ENCODE measurements at places on chromosomes 7 and 10.

GRCh38 chr10:80451132-80451531 is 3.0 kb upstream of the TSPAN14 start:
- DNase-seq = no peak

- no peak for DNase-seq
Measured at GRCh38 chr10:6067457-6067856, 5.3 kb upstream of the IL2RA start.

DNA sequence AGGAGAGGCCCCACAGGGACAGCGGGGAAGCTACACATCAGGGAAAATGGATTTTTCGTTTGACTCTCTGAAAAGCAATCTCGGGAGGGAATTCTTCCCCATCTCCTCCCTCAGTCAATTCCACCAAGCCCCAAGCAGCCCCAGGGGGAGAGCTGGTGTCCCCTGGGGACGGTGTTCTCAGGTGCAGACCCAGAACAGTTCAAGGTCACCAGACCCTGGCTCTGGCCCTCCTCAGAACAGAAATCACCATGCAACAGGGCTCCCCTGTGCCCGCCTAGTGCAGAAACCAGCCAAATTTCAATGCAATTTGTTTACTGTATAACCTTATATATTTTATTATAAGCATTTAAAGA is 34.1 kb downstream of the GSDME start:
- no peak for DNase-seq

DNA sequence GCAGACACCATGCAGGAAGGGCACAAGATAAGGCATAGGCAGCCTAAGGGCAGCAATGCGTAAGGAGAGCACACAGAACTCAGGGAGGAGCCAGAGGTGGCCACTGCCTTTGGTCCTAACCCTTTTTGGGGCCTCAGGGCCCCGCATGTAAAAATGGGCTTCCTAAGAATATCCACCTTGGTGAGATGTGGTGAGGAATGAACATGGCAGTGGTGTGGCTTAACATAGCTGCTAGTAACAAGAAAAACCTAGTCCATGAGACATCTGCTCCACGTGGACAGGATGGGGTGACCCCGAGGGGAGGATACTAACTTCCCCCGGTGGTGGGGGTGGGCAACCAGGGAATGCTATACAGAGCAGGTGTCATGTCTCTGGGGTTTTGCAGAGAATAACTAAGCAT is 18.0 kb downstream of the MAT1A start:
- DNase-seq = no peak

GRCh38 chr7:17700138-17700537 is 240.2 kb downstream of the SNX13 start:
- DNase-seq = no peak

DNA sequence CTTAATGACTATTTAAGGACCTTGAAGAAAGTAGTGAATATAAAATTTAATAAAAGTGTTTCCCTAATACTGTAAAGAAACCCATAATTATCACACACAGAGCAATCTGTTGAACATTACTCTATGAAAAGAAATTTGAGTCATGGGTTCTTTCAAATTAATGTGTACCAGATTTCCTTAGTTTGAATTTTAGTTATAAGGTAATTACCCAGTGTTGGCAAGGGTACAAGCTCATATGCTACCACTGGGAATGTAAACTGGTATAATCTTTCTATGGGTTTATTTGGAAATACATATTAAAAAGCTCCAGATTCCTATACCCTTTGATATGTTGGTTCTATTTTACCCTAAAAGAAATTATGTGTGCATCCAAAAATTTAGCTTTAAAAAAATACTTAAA is 22.9 kb downstream of the PANK1 start:
- DNase-seq = no peak

DNA sequence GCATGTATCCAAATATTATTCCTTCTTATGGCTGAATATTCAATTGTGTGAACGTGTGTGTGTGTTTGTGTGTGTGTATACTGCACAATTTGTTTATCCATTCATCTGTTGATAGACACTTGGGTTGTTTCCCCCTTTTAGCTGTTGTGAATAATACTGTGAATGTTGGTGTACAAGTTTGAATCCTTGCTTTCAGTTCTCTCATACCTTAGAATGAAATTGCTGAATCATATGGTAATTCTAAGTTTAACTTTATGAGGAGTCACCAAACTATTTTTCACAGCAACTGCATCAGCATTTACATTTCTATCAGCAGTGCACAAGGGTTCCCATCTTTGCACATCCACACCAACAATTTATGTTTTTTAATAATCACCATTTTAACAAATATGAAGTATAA is 86.9 kb upstream of the GATAD1 start:
- DNase-seq = no peak

- DNase-seq = no peak
Measured at GRCh38 chr7:33901847-33902246, 3.5 kb upstream of the BMPER start.

- DNase-seq = no peak
Measured at GRCh38 chr7:29649028-29649716, 85.5 kb downstream of the PRR15 start.

- no peak for DNase-seq
Measured at GRCh38 chr10:2279711-2280110, 542.4 kb upstream of the ADARB2 start.

GRCh38 chr10:60704471-60704870 is 73.8 kb upstream of the CDK1 start:
- no peak for DNase-seq

DNA sequence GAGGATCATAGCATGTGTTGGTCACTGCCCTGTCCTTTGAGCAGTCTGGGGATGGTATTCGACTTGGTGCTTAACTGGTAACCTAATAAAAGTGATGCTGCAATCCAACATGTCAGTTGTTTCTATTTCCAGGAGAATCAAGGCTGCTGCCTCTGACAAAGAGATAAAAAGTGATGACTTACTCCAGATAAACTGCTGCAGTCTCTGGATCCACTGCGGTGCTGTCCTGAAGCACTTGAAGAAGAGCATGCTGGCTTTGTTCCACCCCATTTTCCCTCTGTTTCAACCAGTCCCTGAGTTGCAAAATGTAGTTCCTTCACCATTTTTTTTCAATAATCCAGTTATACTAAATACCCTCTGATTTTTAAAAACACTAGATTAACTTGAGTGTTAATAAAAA is 403.5 kb upstream of the ANKRD30A start:
- DNase-seq = no peak

DNA sequence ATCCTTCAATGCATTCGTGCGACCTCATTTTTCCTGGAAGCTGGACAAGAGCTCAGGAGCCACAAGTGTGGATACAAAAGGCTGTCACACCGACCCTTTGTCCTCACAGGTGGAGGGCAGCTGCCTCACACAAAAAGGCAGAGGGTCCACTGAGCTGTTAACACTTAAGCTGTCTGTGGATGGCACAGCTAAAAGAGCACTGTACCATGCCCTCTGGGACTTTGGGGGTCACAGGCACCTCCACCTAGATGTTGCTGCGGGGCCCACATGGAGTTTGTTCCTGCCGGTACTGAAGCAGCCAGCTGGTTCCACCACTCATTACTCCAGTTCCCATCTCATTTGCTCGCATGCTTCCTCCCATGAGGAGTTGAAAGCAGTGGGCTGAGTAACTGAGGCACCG is 57.0 kb downstream of the STRA8 start:
- no peak for DNase-seq

DNA sequence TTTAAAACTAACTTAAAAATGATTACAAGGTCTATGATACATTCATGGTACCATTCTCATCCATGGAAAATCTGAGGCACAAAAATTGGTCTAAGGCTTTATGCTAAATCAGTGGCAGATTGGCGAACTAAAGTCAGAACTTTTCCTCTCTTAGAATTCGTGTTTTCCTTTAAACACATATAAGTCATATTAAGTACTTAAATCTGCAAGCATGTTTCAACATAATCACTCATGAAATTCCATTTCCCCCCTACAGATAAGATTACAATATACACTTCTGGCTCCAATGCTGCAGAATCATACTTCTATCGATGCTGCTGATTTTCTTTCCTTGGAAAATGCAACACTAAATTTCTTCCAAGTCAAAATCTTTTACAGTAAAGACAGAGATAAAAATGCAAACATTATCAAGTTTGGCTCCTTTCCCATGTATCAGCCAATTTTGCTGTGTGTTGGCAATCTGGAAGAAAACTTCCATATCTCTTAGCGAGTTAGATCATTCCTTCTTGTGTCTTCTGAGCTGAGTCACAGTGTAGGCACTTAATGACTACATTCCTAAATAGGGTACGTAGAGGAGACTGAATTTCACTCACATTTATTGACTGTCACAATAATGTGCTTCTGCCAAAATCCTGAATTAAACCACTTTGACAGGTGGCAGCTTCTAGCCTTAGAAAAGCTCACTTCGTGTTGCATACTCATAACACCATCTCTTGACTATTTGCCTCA is 76.4 kb upstream of the LRRC17 start:
- no peak for DNase-seq

DNA sequence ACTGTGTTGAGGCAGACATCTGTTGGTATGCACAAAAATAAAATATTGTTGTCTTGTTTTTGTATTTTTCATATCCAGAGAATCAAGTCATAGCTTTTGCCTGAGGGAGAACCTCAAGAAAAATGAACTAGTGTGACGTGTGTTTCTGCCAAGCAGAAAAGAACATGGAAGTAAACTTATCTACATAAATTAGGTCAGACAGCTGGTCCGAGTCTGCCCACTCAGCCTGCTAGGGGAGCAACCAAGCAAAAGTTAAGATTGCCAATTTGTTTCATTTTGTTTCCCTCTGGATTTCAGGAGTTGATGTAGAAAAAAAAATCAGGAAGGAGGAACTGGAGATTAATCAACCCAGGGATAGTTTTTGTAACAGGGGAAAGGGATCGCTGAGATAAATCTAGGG is 572.4 kb upstream of the LRRTM3 start:
- no peak for DNase-seq

- no peak for DNase-seq
Measured at GRCh38 chr10:4851176-4851575, 25.2 kb downstream of the AKR1E2 start.

GRCh38 chr10:5656737-5657579 is 9.4 kb downstream of the ASB13 start:
- no peak for DNase-seq

DNA sequence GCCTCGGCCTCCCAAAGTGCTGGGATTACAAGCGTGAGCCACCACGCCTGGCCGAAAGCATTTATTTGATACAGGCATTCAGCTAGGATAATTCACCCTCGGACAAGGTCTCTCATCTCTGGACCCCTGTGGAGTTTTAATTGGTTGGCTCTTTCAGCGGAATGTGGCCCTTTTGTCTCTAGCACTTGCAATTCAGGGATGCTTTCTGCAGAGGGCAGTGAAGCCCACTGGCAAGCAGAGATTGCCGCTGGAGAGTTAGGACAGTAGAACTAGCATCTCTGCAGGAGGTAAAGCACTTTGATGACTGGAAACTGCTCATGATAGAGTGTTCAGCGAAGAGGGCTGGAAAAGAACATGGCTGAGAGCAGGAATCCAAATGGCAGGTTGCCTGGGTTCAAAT is 62.0 kb downstream of the SUFU start:
- DNase-seq = no peak

DNA sequence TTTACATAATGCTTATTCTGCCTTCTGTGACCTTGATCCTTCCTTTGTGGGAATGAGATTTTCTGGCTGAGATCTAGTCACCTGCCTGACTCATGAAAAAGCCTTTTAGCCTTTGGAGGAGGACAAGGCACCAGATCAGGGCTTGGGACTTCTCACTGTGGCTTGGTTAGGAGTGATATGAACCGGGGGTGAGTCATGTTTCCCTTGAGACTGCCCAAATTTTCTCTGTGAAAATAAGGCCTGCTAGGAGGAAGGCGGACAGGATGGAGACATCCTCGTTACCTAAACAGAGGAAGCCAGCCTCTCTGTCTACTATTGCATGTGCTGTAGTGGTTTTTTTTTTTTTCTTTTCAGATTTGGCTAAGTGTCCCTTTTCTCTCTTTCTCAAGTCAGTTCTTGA is 57.8 kb downstream of the EVX1 start:
- DNase-seq = no peak

- no peak for DNase-seq
Measured at GRCh38 chr10:120688928-120689327, 162.2 kb upstream of the WDR11 start.

DNA sequence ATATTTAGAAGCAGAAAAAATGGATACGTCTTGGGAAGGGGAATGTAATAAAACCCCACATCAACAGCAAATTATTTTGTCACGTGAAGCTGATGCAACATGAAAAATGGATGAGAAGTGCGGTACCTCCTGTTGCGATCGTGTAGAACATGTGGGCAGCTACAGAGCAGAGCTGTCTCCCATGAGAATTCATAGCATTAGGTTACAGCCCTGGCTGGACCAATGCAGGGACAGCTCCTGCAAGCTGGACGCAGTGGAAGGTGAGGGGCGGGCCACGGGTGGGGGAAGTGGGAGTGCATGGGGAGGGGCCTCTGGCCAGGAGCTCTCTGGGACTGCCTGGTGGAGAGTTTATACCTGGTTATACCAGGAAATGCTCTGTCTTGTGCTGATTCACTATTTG is 120.3 kb downstream of the GATA3 start:
- no peak for DNase-seq

DNA sequence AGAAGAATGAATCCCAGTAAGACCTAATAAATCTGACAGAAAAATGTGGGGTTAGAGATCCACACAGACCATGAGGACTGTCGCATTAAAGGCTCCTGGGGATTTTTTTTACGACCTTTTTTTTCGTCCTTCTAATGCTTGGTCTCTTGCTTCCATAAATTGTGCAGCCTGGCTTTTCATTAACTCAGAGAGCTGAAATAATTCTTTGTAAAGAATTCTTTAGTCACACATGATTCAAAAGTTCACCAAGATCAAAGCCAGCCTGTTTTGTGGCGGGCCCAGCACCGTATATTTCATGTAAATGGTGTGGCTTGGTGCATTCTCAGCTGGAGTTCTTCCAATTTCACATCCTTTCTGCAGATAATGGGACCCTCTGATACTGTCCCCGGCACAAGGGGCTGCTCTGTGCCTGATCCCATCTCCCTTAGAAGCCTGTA is 206.6 kb upstream of the BMPER start:
- no peak for DNase-seq

DNA sequence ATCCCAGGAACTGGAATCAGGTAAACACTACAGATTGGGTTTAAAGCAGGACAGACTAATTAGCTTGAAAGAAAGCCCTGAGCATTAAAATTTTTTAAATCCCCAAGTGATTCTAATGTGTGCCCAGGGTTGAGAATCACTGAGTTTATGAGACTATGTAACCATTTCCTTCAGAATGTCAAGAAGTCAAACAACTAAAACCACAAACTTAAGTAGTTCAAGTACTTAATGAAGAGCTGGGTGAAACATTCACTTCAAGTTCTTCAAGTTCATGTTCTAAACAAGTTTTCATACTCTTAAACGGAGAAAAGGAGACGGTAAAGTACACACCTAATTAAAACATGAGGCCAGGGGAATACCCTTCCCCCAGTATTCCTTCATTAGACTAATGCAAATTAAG is 28.2 kb upstream of the TLL2 start:
- DNase-seq = no peak

DNA sequence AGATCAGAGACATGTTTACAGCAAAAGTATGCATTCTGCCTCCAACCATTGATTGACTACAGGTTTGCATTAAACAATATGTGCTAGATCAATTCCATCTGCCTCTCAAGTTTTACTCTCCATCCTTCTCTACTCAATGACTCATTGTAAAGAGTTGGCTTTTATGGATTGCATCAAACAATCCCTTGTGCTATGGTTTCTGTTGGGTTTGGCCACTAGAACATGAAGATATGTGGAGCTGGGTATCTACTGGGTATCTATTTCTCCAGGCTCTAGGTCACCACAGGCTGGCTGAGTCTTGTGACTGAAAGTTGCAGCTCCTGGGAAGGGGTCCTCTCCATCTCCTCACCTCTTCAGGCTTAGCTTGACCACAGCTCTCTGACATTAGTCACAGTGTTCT is 204.7 kb downstream of the DGKI start:
- no peak for DNase-seq
